ENCODE measurements at places on chromosomes 6 and 20. TPM values are rescaled to one million over a fixed set of nuclear protein-coding genes. Genes with fewer than 3 reads are reported as not detected.

DNA sequence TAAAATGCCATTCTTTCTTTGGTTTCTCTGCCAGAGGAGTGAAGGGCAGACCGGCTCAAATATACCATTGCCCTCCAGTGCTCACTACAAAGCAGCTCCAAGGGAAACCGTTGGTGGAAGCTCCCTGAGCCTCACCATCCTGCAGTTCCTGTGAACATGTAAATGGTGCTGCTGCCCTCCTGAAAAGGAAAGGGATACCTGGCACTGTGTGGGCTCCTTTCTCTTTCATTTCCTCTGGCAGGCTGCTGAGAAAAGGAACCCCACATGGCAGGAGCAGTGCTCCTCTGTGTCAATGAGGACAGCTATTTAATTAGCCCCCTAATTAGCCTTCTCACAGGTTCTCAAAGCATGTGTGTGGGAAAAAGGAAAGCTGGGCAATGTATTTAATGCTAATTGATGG, 142.5 kb downstream of the KLHL32 start:
- no peak for DNase-seq

DNA sequence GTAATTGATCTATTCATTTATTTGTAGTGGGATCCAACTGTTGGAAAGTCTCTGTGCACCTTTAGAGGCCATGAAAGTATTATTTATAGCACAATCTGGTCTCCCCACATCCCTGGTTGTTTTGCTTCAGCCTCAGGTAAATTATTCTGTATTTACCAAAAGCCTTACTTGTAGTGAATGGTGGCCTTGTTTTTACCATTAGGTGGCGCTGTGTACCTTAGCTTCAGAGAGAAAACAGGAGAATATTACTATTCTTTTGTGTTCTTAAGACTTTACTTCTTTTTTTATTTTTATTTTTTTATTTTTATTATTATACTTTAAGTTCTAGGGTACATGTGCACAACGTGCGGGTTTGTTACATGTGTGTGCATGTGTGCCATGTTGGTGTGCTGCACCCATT, 23.7 kb downstream of the PEX7 start:
- DNase-seq: peak; percentile 55

DNA sequence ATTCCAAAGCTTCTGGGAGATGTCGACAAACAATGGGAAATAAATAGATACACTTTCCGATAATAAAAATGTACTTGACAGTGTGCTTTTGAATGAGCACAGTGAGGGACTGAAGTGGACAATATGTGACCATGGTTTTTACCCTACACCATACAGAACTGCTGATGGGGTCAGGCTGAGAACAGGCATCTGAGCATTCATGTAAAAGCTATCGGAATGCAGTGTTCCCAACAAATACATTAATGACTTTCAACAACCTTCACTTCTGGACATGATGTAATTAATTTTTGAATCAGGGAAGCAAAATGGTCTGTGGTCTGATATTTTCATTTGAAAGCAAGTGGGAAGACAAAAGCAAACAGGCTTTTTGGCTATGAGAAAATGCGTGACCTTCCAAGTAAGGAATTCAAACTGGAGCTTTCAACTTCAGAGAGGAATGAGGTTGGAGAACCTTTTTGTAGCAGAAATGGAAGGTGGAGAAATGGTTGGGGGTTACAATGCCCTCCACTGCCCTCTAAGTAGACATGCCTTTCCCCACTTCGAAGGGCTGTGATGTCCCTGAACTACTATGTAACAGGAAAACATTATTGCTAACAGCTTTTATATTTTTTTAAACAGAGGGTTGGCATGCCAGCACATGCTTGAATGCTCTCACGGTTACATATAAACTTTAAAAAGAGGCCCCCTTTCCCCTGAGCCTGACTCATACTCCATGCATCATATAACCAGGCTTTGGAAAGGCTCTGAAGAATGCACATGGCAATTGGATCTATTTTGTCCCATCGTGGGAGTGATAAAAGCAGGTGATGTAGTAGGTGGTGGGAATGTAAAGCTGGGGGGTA, 203.5 kb upstream of the CITED2 start:
- no peak for DNase-seq

GRCh38 chr6:155372256-155372655, 58.0 kb upstream of the TFB1M start:
- no peak for DNase-seq

KCNK5 gene
- total RNA-seq: 30.8 TPM

GRCh38 chr6:117143647-117144046, 121.7 kb upstream of the VGLL2 start:
- DNase-seq: no peak

DNA sequence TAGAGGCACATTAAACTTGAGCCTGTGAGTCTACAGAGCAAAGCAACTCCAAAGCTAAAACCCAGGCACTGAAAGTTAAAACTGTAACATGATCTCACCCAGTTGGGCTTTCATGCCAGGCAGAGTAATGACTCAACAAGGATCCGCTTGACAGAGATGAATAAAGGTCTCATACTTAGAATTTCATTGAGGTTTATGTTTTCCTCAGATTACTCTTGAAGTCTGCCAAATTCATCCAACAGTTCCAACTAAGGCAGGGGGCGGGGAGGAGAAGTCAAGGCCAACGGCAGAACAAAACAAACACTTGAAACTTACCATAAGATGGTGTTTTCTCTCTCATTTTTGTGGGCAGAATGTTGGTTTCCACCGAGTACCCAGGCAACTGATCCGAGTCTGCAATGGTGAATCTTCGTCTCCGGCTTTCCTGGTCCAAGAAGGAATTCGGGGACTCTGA, 54.0 kb upstream of the IPCEF1 start:
- peak; percentile 41 for DNase-seq

FRMD1 gene
- not detected for total RNA-seq

All from activated CD8-positive, alpha-beta memory T cell treated with anti-CD3 and anti-CD28 coated beads, Interleukin-2, amount 10 ng/mL, durations not matched to agents 7 days and 5 days (primary cell).